ENCODE measurements at places on chromosomes 12 and 14.

GRCh38 chr12:75389706-75390105 is 1.2 kb upstream of the GLIPR1L2 start:
- DNase-seq: no peak

GRCh38 chr14:87186737-87187136 is 806.2 kb downstream of the GALC start:
- no peak for DNase-seq

DNA sequence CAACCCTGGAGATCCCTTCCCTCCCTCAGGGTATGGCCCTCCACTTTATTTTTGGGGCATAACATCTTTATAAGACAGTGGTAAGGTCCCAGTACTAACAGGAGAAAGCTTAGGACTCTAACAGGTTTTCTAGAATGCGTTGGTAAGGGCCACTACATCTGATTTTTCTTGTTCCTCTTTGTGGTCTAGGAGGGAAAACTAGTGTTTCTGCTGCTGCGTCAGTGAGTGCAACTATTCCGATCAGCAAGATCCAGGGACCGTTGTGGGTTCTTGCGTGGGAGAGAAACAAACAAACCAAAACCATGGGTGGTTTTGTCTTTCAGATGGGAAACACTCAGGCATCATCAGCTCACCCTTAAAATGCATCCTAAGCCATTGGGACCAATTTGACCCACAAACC is 123.6 kb upstream of the SLC16A7 start:
- no peak for DNase-seq

DNA sequence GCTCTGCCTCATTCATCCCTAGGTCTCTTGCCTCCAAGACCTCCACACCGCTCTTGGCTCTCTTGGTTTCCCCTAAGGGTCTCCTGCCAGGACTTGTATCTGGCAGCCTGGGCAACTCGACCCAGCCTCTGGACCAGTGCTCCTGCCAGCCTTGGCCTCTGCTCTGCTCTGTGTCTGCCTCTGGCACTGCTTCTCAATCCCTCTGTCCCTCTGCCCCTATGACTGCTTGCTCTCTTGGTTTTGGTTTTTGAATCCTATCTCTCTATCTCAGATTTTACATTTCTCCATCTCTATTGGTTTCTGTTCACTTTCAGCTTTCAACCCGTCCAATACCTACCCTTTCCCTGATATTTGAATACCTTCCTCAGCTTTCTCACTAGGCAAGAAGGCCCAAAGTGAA is 6.3 kb downstream of the ITGA5 start:
- no peak for DNase-seq
